Activated CD4-positive, alpha-beta T cell treated with anti-CD3 and anti-CD28 coated beads for 1 hour (primary cell): ENCODE measurements at places on chromosomes 7 and 10.

DNA sequence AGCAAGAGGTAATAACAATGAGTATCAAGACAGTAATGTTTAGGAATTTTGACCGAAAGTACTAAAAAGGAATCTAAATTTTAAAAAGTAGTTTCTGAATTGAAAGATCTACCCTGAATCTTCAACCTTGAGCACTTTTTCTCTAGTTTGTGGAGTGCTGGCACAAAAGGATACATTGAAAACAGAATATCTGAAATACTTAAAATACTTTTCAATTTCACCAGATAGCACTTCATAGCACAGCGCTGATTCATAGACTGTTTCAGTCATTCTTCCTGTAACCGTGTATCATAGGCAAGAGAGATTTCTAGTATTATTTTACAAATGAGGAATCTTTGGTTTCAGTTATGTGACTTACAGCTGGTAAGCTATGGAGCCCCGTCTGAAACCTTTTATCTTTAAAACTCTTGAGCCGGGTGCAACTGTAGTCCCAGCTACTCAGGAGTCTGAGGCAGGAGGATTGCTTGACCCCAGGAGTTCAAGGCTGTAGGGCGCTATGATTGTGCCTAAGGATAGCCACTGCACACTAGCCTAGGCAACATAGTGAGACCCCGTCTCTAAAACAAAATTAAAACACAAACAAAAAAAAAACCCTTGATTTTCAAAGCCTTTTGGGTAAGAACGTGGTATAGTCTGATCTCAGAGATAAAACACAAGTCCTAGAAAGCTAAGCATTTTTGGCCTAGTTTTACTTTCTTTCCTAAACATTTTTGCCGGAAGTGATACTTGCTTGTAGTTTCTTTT lies 35.1 kb downstream of the FHIP2A start:
- DNase-seq = no peak

GRCh38 chr10:79058899-79059841 lies 9.6 kb upstream of the ZMIZ1 start:
- DNase-seq = no peak

DNA sequence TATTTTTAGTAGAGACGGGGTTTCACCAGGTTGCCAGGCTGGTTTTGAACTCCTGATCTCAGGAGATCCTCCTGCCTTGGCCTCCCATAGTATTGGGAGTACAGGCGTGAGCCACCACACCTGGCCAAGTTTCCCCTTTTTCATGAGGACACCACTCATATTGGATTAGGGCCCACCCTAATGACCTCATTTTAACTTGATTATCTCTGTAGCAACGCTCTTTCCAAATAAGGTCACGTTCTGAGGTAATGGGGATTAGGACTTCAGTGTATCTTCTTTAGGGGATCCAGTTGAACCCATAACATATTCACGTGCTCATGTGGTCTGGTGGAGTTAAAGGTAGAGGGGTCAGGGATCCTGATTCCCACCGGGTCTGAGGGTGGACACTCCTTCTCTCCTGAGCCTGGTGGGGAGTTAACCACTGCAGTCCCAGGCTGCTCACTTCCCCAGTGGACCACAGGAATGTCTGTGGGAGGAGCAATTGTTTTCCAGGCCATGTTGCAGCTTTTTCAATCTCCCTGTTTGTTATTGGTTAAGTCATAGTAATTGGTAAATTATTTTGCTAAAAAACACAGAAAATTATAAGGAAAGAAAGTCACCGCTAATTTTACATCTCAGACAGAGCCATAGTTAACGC lies 130.5 kb downstream of the GRK5 start:
- no peak for DNase-seq

GRCh38 chr7:127485482-127485881 lies 93.0 kb upstream of the ZNF800 start:
- no peak for DNase-seq

DNA sequence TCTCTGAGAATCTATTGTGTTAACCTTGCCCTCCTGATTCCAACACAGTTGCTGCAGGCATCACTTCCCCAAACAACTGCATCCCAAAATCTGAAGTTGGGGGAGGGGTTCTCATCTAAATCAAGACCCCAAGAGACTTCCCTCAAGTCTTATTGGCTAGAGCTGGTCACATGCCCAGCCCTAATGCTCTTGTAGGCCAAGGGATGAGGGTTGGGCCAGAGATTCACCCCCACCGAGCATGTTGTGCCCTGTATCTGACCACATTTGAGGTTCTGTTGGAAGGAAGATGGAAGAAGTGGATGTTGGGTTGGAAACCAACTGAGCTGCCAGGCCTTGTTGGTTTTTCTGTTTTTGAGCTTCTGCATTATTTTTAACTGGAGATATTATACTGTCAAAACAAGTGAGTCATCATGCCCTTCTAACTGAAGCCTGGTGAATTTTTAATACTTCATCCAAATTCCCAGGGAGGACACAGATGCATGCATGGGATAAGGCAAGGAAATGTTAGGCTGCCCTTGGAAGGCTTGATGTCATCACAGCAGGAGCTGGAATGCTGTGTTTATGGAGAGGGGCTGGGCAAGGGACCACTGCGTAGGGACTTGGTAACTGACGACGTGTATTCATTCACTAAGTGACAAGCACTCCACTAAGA lies 68.6 kb upstream of the CACUL1 start:
- DNase-seq = no peak

DNA sequence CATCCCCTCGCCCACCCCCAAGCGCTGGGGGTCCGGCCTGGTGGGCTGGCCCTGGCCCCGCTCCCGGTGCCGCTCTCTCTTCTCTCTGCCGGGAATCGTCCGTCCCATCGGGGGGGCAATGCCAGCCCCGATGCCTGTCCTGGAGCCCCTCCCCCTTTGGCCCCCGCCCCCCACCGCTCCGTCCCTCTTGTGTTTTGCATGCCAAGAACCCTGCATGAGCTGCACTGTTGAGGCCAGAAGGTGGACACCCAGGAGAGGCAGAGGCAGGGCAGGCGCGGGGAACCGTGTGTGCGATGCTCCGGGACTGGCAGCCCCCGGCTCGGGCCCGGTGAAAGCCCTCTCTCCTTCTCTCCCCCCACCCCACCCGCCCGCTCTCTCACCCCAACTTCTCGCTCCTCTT lies 22.1 kb upstream of the HSPB1 start:
- DNase-seq = no peak

DNA sequence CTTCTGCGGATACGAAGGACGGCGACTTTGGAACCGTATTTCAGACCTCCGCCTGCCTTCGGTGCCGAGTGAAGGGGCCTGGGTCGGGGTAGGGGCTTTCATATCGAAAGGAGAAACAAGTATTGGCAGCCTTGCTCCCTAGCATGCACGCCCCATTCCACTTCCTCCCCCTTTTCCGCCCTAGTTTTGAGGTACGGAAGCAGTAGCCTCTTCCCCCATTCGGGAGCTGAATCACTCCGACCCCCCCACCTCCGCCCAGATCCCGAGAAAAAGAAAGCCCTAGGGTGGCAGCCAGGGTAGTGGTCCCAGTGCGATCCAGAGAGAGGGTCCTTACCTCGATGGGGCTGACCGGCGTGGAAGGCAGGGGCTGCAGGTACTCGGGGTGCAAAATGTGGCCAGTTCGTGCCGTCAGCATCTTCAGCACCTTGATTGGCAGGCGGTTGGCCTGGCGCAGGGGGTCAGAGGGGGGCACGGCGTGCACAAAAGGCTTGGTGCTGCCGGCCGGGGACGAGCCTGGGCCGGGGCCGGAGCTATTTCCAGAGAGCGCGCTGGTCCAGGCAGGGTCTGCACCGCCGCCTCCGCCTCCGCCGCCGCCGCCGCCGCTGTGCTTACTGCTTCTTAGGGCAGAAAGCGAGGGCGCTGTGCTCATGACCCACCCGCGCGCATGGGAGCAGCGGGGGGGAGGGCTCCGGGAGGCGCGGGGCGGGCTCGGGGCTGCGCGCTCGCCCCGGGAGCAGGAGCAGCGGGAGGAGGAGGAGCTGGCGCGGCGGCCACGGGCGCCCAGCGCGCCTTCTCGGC lies 594 bp downstream of the ZNF503 start:
- DNase-seq = no peak

DNA sequence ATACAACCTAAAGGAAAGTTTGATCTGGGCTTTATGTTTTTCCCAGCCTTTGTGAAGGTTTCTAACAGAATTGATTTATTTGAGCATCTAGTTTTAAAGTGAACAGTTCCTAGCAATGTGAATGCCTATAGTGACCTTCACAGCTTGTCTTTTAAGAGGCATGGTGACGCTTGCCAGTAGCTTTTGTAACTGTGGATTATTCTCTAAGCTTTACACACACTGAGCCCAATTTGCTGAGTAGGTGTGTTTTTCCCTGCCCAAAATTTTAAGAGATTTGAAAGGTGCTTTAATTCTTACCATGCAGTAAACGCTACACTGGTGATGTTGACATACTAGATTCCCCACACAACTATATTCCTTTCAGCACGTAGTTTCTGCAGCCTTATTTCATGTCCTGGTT lies 420.2 kb upstream of the AKR1E2 start:
- no peak for DNase-seq

DNA sequence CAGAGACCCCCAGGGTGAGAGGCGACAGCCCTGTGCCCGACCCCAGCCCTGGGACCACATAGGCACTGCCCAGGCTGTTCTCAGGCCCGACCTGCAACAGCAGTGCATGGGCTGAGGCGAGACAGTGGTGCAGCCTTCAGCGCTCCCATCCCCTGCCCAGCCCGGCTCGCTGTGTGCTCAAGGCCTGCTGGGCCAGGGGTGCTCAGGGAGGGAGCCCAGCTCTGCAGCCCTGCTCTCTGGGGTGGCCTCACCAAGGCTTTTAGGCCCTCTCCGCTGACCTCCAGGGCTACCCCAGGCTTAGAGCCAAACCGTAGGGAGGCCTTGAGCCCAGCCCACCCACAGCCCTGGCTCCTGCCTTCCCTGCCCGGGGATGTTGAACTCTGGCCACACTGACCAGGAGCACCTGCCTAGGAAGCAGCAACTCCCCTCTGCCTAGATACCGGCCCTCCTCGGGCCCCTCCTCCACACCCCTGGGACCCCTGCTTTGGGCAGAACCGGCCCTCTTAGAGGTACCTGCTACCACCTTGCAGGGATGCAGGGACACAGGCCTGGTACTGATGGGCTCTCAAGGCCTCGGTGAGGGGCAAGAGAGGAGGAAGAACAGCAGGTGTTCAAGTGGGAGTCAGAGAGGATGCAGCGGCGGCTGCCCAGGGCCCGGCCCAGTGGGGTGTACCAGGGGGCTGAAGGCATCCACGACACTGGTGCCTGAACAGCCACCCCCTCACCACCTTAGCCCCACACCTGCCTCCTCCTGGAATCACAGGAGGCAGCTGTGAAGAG lies 231.5 kb downstream of the ELFN1 start:
- DNase-seq = no peak

DNA sequence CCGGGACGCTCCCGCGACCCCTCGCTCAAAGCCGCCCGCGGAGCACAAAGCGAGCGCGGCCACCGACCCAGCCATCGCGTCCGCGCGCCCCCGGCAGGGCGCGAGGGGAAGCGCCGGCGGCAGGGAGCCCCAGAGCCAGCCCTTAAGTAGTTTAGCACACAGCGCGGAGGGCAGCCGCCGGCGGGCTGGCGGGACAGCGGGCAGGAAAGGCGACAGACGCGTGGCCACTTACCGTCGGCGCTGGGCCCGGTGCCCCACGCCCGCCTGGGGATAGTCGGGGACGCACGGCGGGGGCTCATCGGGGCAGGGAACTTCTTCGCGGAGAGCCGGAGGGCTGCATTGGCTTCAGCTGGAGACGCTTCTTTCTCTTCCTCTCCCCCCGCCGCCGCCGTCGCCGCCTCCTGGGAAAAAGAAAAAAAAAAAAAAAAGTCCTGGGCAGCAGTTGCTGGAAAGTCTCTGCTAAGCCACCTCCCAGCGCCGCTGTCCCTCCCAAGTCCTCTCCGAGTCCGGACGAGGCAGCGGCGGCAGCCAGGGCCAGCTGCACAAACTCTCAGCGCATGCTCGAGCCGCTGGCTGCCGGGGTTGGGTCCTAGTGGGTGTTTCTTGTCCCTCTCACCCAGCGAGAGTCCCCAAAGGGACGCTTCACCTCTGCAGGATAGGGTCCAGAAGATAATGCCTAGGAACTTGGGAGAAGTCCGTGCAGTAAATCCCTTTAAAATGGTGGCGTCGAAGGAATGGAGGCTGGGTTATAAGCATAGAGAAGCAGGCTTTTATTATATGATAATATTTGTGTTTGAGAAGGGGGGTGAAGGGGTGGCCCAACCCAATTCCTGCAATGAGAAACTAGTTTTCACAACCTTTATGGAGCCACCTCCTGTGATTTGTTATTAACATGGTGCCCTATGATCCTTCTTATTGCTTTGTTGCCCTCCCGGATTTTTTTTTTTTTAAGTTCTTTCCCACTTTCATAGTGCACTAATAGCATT lies at the start of gene TSPAN12:
TSS of gene TSPAN12 (minus strand) at position 557 of the 986 bp plus-strand sequence. CDS start 1,381 bp downstream, outside the sequence.
- peak; percentile 10 for DNase-seq
